EH (cell line): ENCODE measurements at places on chromosomes 1 and 21.

DNA sequence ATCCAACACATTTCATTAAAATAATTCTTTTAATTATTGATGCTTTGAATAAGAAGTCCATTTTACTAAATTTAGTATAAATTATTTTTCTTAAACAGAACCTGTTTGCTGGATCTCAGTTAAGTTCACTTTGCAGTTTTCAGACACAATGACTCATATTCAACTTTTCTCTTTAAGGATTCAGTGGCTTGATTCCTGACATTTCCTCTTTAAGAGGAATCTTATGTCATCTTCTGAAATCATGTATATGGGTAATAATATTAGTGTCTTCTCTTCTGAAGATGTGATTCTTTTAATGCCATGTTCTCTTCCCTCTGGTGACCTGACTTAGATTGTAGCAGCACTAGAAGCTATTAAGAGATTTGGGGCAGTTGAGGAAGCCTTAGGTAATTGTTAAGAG is 12.6 kb downstream of the CREG1 start:
- DNase-seq = no peak

DNA sequence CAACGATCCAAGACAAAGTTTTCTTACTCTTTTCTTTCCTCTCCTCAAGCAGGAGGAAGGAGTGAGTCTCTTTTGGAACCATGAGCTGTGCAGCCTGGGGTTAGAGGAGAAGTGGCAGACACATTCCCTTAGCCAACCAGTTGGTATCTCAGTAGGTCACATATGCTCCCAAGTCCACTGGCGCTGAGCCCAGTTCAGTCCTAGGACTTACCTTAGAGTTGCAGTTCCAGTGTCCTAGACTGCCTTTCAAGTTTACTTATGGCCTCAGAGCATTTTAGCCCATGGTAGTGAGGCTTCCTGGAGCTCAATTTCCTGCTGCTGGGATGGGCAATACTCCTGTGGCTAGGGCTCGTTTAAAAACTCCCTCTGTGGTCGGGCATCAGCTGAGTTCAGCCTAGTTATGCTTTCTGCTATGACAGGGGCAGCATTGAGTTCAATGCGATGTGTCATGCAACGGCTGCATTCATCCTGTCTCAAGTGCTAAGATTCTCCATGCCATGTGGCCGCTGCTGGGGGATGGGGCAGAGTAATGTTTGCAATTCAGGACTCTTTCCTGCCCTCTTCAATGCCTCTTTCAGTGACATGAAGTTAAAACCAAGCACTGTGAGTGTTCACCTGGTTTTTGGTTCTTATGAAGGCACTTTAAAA is 103.8 kb downstream of the LRRC7 start:
- DNase-seq = peak; percentile 4

GRCh38 chr1:160942926-160943325 is 11.7 kb downstream of the ITLN2 start:
- peak; percentile 14 for DNase-seq

DNA sequence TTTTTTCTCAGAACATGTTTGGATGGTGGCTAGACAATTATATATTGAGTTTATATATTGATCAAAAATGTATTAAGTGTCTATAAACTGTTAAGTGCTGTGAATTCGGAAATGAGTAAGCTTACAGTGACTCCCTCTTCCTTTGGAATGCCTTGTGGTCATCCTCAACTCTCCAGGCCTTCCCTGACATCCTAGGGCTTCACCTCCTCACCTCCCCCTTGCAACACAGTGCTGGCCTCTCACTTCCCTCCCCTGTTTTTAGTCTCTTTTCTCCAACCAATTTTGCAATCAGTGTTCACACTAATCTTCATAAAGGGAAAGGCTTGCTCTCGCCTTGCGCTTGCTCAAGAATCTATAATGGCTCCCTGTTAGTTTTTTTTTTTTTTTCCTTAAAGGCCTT is 95.1 kb upstream of the C1orf21 start:
- DNase-seq = peak; percentile 55

DNA sequence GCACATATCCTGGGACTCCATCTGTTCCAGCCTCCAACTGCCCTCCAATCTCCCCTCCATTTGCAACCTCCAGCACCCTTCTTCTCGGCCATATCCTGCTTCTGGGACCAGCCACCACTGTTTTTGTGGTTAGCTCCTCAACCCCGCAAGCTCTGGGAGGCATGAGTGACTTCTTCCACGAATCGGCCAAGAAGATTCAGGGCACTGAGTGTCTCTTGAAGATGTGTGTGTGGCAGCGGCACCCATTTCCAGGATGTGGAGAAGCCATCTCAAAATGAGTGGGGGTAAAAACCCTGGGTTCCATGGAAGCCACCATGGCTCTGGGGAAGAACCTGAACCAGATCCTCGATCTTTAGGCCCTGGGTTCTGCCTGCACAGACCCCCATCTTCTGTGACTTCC is 194.6 kb downstream of the SLC45A1 start:
- DNase-seq = no peak

DNA sequence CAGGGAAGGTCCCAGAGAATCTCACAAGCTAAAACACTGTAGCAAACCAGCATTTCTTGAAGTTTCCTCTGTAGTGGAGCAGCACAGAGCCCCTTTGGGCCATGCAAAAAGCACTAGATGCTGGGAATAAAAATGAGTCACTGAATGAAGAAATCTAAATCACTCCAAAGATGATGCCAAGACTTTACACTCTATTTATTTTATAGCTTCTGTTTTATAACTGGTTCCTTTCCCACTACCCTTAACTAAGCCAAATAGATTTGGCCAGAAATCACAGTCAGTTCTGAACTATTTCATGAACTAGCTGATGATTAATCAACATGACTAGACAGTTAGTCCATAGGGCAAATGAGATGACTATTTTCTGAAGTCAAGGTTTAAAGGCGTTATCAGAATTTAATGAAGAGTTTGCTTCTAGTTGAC is 89.5 kb downstream of the SCMH1 start:
- peak; percentile 97 for DNase-seq

DNA sequence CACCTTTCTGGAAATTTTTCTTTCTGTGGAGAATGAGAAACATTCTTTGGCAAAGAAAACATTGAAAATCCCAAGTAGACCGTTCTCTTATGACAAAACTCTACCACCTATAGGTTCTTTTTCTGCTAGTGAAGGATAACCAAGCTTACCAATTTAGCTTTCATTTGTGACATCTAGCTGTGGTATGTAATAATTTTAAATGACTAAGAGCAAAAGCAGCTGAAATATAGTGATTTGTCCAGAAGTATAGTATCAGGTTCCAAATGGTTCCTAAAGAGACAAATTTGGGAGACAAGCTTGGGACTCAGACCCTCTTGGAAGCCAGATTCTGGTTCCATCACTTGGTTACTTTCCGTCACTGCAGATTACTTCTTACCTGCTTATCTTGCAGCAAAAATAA is 24.4 kb downstream of the FUBP1 start:
- DNase-seq = peak; percentile 48
